ENCODE measurements at places on chromosomes 3 and 15.

DNA sequence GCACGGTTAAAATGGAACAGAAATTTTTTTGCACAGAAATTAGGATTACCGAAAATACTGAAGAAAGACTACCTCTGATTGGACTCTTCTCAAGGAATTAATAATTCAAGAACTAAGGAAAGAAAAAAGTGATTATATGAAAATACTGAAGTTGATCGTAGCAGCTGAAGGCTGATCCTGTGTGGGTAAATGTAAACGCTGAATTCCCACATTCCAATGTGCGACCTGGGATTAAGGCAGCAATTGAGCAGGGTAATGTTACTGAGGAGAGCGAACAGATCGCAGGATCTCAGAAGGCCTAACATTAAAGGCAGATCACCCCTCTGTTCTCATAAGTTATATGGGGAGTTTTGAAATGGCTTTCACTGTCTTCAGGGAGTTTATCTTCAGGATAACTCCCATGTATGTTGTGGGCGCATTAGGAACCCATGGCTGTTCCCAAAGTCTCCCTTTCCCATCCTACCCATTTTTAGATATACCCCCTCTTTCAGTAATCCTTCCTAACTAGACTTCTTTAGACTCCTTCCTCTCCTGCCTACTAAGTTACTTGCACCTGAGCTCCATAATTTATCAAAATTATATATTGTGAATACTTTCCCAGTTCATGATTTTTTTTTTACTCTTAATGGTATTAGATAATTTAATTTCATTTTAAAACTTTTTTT is 1.0 kb upstream of the UBL7 start:
- DNase-seq = no peak

DNA sequence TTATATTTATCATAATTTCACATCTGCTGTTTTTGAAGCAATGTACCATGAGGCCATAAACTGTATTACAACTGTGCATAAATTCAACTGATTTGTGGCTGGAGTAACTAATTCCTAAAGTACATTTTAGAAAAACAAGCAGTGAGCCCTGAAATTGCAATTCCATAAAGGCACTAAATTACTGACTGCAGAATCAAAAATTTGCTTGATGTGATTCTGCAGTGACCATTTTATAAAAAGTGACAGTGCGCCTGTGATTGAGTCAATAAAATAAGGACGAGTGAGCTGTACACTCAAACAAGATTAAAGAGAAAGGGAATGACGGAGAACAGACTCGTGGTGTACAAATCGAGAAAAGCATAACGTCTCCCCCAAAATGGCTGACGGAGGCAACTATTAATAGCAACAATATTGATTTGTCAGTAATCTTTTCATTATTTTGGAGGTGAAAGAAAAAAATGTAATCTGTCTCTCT is 121.4 kb upstream of the MEIS2 start:
- DNase-seq = no peak

DNA sequence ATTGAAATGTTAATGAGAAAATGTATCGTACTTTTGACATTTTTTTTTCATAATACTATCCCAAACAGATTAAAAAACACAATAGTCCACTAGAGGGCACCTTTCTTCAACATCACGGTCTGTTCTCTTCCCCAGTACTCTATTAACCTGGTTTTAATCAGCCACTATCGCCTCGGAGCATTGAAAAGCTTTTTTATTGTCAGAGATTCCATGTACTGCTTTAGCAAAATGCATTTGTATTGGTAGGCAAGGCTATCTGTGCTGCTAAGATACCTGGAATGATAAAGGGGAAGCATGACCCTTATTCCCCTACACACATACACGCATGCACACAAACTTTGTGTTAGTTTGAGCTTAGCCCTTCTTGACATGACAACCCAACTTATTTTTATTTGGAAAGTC is 160.1 kb upstream of the IL12A start:
- no peak for DNase-seq

DNA sequence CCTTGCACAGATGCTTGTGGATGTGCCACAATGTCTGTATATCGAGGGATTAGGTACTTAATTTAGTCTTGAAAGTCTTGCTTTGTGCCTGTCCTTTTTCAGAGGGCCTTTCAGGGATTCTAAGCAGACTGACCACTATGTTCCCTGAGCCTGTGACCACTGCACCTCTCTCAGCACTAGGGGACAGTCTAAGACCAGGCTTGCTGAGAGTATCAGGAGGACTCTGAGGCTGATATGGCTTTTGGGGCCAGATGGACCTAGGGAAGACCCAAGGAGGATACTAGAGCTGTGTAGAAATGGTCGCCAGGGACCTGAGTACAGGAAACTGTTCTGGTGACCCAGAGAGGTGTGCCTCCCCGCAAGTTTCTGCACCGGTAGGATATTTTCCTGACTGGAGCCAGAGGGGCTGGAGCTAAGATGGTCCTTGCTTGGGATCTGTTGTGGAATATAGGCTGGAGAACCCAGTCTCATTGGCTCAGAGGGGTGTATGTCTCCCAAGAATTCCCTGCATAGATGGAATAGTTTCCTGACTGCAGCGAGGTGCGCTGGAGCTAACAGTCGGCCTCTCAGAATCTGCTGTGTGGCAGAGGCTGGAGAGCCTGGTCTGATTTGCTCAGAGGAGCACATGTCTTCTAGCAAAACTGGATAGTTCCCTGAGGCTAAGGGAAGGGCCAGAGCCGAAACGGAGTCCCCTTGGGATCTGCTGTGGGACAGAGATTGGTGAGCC is 213.2 kb upstream of the DCBLD2 start:
- no peak for DNase-seq

DNA sequence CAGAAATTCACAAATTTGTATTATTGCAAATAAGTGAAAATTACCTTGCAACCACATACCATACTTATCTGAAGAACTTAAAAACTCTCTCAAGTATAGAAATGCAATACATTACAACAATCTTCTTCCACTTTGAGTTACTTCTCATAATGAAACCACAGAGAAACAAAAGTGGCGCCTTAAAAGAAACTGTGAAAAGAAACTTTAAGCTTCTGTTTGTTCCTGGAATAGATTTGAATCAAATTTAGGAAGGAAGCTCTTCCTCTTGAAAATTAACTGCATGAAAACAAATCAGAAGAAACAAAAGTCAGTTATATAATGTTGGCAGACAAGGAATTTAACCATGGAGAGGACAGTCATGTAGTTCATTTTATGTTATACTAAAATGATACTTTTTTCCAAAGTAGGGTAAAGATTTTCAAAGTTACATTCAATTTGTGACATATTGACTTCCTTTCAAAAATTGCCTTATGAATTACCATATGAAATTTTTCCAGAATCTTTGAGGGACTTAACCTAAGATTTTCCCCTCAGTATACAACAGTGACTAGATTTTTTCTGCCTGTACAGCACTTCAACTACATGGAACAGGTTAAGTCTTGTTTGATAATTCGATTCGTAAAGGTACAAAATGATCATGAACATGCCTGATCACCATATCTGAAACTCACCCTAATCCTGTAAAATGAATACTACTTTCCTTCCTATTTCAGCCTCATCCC is 57.6 kb upstream of the TNFSF10 start:
- no peak for DNase-seq

DNA sequence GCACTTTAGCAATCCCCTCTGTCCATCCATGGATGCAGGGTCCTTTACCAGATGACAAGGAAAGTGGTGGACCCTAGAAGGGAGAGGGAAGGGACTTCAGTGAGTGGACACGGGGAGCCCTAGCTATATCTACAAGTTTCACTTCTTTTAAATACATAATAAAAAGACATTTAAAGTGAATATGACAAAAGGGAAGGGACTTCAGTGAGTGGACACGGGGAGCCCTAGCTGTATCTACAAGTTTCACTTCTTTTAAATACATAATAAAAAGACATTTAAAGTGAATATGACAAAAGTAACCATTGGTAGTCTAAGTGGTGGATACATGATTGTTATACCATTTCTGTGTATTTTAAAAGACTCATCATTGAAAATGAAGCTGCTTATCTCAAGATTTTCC is 81.9 kb upstream of the HES1 start:
- no peak for DNase-seq

GRCh38 chr15:40787344-40787841 is 17.6 kb downstream of the C15orf62 start:
- DNase-seq = peak; percentile 88

DNA sequence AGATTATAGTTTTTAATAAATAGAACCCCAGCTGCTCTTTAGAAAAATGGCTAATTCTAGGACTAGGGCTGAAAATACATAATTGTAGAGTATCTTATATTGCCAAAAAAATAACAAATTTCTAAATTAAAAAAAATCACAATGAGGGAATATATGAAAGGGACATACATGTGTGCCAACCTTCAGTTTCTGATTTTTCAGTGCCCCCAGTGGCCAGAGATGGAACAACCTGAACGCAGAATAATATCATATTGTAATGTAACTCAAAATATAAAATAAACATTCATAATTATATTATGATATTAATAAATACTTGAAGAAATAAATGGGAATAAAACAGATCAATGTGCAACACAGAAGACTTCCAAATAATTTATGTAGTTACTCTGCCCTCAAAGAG is 460.5 kb downstream of the ZNF385D start:
- DNase-seq = no peak

GRCh38 chr15:62792986-62793751 is 249.4 kb upstream of the TPM1 start:
- no peak for DNase-seq

DNA sequence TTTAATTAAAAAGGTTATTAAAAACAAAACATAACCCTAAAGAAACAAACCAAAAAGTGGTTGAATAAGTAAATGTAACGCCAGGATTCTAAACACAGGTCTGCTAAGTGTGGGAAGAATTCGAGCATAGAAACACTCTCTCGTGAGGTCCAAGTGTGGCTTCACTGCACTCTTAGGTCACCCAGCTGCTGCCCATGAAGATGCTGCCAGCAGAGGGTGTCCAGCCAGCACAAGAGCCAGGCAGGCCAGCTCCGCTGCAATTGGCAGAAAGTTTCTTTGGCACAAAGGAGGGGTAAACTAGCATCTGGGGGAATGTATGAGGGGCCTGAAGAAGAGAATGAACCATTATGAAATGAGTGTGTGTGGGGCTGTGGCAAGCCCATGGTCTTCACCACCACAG is 215.7 kb upstream of the FEZF2 start:
- DNase-seq = no peak

- no peak for DNase-seq
Observed at GRCh38 chr3:194874206-194874605, 188.5 kb downstream of the FAM43A start.

GRCh38 chr3:193665370-193665989 is 72.5 kb downstream of the OPA1 start:
- no peak for DNase-seq
